ENCODE measurements at places on chromosomes 5 and 9. TPM values are rescaled to one million over a fixed set of nuclear protein-coding genes. Genes with fewer than 3 reads are reported as not detected.

The GFI1B gene
- not detected for polyA plus RNA-seq

The CBY3 gene
- polyA plus RNA-seq = 0.18 TPM

The TGFBI gene
- polyA plus RNA-seq = 1.6 TPM

The NEURL1B gene
- 4.6 TPM for polyA plus RNA-seq

The CCDC183 gene
- 43.1 TPM for polyA plus RNA-seq

The NR2F1-AS1 gene
- 0.49 TPM for polyA plus RNA-seq

The CORO2A gene
- polyA plus RNA-seq = 1.1 TPM

The UBLCP1 gene
- 30.5 TPM for polyA plus RNA-seq

The CDO1 gene
- polyA plus RNA-seq = 14.5 TPM

The PDE8B gene
- 1.4 TPM for polyA plus RNA-seq

The LVRN gene
- polyA plus RNA-seq = 0.25 TPM

All from cardiac muscle cell (in vitro differentiated cells and primary cell).